ENCODE measurements at places on chromosomes 2 and 18.

- peak; percentile 9 for DNase-seq
Observed at GRCh38 chr2:37080689-37081088, 3.5 kb downstream of the HEATR5B start.

DNA sequence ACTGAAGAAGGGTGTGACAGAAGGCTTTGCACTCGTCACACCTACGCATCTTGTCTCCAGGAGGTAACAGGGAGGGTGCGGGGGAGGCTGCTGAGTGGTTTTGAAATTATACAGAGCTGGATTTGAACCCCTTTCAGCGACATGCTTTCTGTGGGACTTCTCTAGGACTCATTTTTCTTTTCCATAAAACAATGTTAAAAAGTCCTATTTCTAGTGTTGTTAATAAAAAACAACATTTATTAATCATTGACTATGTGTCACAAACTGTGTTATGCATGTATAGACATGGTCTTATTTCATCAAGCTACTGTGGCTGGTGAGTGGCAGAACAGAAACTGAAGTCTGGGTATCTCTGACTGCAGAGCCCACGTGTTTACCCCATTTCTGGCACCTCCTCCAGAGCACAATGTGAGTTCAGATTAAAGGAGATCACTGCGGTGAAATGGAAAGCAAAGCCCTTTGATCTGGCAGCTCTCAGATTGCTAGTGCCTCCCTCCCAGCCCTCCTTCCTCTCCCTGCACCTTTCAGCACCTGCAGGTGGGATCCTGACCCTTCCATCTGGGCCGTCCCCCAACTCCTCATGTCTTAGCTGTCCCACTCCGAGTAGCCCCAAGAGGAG is 315.5 kb upstream of the MYT1L start:
- DNase-seq: no peak

GRCh38 chr2:37415128-37415820 is 70.8 kb downstream of the QPCT start:
- peak; percentile 13 for DNase-seq

- DNase-seq: no peak
Observed at GRCh38 chr2:237591141-237591881, 777 bp upstream of the RAB17 start.

DNA sequence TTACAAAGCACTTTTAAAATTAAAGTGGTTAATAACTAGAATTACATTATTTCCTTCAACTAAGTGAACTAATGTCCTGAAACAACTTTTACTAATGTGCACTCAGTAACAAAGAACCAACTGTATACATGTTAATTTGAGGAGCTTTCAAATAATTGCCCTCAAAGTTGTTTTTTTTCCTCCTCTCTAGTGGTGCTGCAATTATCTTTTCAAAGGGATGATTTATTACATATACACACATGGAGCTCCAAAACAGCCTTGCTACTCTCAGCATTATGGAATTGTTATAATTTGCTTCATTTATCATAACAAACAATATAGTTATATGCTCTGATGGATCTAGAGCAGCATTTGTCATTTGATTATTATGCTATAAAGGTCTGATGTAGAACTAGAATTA is 246.3 kb upstream of the RASGRP3 start:
- no peak for DNase-seq

DNA sequence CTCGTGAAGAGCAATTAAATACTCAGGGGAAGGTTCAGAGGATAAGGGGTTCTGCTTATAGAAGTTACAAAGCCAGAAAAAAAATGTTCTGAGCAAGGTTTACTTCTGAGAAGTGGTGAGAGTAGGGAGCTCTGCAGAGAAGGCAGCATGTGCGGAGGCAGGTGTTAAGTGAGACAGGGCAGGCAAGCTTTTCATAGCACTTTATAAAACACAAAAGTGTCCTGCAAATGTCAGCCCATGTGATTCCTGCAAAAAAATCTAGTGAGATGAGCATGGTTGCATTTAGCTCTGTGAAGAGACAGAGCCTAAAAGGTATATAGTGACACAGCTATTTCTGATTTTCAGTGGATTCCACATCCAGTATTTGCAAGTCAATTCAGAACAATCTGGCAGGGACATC is 223.8 kb upstream of the SYT4 start:
- DNase-seq: no peak

GRCh38 chr2:154686162-154686561 is 12.3 kb upstream of the KCNJ3 start:
- DNase-seq: no peak

GRCh38 chr2:37679072-37679695 is 7.7 kb upstream of the CDC42EP3 start:
- no peak for DNase-seq

DNA sequence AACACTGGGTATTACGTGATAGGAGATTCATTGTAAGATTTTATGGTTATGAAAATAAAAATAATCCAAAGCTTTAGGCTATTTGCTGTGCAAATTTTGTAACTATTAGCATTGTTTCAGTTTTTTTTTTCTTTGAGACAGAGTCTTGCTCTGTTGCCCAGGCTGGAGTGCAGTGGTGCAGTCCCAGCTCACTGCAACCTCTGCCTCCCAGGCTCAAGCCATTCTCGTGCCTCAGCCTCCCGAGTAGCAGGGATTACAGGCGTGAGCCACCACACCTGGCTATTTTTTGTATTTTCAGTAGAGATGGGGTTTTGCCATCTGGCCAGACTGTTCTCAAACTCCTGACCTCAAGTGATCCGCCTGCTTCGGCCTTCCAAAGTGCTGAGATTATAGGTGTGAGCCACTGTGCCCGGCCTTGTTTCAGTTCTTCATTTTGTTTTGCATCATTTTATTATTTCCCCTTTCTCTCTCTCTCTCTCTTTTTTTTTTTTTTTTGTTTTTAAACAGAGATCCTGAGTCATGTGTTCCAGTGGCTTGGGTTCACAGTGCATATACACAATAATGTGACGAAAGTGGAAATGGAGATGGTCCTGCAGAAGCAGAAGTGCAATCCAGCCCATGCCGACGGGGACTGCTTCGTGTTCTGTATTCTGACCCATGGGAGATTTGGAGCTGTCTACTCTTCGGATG is 25.8 kb downstream of the CASP10 start:
- no peak for DNase-seq

- DNase-seq: no peak
Observed at GRCh38 chr2:120985997-120986651, 250.5 kb downstream of the GLI2 start.

- DNase-seq: no peak
Observed at GRCh38 chr2:120243875-120244553, 8.6 kb upstream of the RALB start.

DNA sequence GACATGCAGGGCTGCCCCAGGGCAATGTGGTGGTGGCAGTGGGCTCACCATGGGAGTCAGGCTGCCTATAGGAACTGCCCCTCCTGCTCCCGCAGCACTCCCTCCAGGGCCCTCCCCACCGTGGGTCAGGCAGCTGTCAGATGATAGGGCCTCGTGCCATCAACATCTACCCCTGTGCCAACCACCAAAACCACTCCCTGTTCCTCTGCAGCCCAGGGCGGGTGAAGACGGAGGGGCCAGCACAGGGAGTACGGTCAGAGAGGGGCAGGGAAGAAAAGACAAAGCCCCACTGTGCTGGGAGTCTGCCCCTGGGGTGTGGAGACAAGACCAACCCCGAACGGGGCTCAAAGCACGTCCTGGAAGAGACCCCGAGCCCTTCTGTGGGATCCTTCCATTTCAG is 97.4 kb downstream of the TNS1 start:
- no peak for DNase-seq

DNA sequence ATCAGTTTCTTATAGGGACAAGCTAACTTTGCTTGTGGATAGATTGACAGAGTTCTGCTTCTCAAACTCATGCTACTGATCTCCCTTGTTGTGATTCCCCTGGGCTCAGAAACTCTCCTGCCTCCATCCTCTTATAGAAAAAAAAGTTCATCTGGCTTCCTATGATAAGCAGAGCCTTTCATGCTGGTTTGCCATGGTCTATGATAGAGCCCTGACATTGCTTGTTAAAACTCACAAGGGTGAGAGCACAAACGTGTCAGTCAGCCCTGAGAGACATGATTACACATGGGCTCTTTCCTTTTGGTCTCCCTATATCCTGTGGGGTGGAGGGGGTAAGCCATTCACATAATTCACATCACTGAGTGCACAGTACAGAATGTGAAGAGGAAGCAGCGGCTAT is 121.8 kb downstream of the TDRD15 start:
- DNase-seq: no peak

DNA sequence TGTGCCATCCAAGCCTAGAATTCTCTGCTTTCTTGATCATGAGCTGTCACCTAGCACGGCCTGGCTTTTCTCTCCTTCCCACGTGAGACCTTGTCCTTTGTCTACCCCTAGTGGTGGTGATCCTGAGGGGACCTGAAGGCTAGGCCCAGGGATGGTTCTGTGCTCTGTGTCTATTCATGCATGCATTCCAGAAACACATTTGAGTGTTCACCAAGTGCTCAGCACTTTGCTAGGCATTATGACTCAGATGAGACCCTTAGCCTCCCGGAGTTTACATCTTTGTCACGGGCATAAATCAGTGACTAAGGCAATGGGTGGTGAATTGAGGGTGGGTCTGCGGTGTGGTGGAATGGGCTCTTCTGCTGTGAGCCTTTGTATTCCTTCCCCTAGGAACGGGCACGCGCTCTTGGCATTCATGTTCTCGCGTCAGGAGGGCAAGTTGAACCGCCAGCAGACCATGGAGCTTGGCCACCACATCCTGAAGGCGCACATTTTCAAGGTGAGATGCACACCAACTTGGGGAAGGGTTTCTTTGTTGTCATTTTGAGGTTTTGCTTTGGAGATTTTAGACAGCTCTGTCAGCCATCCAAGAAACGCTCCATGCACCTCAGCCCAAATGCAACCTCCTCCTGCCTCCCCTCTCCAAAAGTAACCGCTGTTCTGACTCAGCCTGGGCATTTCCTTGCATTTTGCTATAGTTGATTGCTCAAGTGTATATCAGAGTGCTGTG is 100.9 kb downstream of the WDSUB1 start:
- peak; percentile 5 for DNase-seq

- no peak for DNase-seq
Observed at GRCh38 chr2:189008555-189009262, 34.5 kb downstream of the COL3A1 start.

- DNase-seq: no peak
Observed at GRCh38 chr2:215727507-215728503, 285.5 kb downstream of the MREG start.

GRCh38 chr2:20593072-20594034 is 57.5 kb downstream of the HS1BP3 start:
- no peak for DNase-seq

GRCh38 chr2:142974288-142975024 is 97.0 kb downstream of the KYNU start:
- no peak for DNase-seq

All from AML-193 (cell line).